Right atrium auricular region (tissue), 2 donors: ENCODE measurements at places on chromosomes 2 and 18. TPM values are rescaled to one million over a fixed set of nuclear protein-coding genes. Genes with fewer than 3 reads are reported as not detected.

- no peak for DNase-seq
These were observed 67.7 kb downstream of the ZNF521 start for GRCh38 chr18:25284281-25284680.

GRCh38 chr2:9378433-9379390 is 44.6 kb downstream of the ITGB1BP1 start:
- peak; percentile 86 for DNase-seq

DNA sequence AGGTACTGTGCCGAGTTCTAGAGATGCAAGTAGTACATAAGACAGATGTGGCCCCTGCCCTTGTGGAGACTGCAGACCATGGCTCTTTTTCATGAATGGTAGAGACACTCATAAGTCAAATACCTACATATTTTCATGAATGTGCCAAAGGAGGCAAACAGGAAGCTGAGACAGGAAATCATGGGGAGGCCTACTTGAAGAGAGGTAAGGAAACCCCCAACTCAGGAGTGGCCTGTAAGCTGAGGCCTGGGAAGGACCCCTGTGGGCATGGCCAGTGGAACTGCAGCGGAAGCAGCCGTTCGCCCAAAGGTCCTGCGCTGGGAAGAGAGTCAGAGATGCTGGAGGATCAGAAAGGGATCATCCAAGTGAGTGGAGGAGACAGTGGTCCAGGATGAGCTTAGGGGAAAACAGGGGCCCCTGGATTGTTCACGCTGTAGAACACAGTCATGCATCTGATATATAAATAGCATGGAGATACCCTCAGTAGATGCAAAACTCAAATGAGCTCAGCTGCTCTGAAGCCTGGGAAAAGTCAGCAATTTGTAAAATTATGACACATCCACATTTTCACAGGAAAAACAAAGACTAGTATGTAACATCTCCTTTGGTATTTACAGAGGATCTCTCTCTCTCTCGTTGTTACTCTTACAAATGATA is 228.9 kb downstream of the NEDD4L start:
- no peak for DNase-seq

DNA sequence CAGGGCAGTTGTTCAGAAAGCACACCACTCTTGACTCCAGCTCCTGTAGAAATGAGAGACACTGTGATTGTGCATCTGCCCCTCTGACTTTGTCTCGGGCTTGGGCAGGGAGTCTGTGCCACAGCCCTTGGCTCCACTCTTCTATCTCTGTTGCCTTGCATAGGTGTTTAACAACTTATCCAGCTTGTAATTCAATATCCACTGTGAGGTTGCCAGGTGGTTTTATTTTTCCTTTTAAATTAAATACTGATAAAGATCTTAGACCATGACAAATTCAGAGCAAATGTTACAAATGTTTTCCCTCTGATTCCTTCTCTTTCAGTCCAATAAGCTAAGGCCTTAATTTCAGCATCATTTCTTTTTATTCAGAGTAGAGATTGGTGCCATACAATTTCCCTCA is 421.7 kb downstream of the STK39 start:
- DNase-seq, result no peak

DNA sequence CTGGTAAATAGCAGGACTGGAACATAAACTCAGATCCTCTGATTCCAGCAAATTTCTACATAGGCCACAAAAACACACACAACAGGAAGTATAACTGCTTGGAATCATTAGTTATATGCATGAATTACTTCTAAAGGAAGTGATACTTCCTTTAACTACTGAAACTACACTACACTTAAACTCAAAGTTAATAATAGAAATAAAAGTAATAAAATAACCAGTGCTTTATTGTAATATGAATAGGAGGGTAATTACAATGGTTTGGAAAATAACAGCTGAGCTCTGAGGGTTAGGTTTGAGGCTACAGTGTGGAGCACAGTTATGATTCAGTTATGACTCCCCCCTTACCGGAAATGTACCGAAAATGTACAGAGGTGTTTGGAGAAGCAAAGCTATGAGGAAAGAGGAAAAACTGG is 18.5 kb upstream of the POLI start:
- DNase-seq, result no peak

DNA sequence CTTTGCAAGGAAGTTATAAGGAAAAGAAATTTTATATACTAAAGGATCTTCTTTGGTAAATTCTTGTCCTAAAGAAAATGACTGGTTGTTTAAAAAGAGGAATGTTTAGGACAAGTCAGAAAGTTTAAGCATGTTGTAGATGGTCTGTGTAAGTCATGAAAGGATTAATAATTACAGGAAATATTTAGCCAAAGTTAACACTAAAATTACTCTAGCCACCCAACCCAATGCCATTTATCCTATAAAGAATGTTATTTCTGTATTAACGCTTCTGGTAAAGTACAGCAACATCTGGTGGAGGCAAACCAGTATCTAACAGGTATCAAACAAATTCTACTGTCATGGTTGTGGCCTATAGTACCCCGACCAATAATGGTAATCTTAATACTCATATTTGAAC is 546.9 kb upstream of the PKDCC start:
- DNase-seq, result no peak

DNA sequence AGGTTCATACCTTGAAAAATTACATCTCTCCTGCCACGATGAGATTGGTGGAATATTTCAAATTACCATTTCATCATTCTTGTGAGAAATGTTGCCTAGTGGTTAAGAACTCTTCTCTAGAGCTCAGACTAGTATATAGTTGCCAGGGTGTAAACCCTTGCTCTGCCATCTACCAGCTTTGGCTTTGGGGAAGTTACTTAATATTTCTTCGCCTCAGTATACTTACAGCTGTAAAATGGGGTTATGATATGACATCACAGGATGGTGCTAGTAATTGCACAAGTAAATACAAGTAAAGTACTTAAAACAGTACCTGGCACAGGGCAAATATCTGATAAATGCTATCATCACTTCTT is 1.5 kb downstream of the SPOPL start:
- DNase-seq, result no peak

DNA sequence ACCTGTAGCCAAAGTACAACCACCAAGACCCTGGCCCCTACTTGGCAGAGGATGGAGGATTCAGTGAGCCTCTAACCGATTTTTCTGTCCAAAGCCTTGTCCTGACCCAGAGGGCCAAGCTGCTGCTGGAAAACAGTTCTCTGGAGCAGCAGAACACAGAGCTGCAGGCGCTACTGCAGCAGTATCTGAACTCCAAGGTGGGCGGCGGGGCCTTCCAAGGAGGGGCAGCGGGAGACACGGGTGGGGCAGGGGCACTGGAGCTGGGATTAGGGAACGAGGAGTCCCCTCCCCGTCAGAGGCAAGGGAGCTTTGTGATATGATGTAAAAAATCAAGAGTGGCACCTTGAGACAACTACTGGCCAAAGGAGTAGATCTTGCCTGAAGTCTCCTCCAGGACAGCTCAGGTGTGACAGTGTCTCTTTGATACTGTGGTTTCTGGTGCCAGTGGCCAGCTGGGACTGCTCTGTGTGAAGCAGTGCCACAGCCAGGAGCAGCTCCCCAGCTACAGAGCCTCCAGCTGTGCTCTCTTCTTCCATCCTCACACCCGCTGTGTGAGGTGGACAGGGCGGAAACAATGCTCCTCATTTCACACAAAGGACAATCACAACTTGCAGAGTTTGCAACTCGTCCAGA is 22.8 kb downstream of the OTOF start:
- no peak for DNase-seq

DNA sequence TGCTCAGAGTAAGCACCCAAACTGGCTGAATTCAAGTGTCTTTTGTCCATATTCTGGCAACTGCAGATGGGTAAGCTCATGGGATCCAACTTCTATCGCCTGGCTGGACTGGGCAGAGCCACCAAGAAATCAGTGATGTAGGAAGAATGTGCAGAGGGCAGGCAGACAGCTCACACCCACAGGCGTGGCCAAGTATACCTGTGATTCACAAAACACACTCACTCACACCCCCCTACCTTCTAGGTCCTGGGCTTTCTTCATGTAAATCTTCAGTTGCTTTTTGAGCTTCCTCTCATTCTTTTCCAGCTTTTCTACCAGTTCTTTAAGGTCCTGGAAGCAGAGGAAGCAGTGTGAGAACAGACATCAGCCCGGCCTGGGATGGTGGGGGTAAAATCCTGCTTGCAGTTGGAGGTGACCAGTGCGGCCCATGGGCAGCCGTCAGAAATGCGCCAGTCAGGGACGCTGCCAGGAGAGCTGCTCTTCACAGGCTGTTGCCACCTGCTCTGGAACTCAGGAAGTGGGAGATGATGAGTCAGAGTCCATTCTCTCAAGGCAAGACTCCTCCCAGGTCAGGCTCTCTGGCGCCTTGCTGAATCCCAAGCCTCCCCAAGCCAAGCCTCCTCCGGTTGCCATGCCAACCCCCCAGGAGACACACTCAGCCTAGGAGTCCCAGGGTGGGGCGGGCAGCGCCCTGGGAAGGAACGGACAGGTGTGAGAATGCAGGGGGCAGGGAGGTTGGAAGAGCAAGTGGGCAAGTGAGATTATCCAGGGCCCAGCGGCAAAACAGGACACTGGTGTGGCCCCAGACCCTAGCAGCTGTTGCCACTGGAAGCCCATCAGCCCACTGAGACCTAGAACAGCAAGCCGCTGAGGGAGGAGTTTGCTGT is 36.2 kb upstream of the ACAA2 start:
- DNase-seq, result peak; percentile 58

- DNase-seq, result no peak
These were observed 95.4 kb upstream of the BCL2L11 start for GRCh38 chr2:111025288-111025687.

DNA sequence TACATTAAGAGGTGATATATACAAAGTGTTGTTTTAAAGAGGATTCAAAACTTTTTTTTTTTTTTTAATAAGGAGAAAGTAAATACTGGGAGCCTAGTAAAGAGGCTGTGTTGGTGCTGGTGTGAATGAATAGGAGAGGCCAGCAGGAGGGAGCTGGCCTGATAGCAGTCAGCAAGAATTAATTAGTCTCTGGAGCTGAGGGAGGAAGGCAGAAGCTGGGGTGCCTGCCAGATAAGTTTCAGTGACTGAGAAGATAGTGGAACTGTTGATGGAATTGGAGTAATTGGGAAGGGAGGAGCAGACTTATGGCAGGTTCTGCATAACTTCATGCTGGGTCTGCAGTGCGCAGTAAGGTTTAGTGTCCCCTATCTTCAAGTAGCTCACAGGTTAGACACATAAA is 36.2 kb upstream of the SNORC start:
- no peak for DNase-seq

DNA sequence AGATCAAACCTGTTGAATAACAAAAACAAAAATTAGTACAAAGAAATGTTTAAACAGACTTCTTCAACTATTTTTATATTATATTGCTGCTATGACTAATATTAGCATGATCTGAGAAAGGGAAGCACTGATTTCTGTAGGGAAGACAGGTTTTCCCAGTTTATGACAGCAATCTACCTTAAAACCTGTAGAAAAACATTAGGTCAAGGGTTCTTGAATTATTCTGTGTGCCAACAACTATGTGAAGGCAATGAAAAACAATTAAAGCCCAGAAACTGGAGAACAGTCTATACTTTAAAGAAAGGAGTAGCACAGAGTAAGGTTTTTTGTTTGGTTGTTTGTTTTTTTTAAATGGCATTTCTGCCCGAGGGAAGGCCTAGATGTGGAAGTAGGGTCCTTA is 23.3 kb downstream of the PUM2 start:
- no peak for DNase-seq

- no peak for DNase-seq
These were observed 6.6 kb downstream of the TMEM18 start for GRCh38 chr2:670637-671036.

DNA sequence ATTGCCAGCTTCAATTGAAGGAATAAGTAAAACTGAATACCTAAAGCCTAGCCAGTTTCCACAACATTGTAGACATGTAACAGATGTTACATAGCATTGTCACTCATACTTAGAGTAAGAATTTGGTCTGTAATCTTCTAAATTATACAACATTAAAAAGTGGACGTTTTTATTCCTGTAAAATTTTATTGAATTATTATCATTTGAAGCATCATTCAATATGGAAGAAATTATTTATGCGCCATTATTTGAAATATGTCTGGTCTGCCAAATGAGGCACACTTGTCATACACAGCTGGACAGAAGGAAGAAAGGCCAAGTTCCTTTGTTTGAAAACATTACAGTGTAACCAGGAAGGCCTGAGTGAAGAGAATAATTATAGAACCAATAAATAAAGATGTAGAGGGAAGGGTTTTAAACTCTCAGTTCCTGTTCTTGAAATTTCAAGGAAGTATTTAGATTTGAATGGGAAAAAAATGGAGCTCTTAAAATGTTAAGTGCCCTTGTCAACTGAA is 575.5 kb downstream of the LRRTM4 start:
- DNase-seq, result no peak

DNA sequence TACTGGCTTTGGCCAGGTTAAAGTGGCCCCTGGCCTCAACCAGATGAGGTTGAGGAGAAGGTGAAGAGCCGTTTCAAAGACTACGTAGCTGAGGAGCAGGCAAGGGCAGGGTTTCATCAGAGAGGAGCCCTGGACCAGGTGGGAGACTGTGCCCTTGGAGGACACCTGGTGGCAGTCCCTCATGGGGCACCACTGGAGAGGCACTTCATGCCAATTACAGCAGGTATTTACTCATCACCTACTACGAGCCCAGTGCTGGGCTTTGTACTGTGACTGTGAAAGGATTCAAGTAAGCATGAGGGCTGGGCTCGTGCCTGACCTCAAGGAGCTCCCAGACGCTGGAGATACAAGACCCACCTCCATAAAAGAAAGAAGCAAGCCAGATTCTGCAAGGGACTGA is 37.6 kb downstream of the SMAD7 start:
- no peak for DNase-seq

GRCh38 chr2:71130152-71130904 is at the start of the genes MCEE and MPHOSPH10:
MCEE (minus strand) TSS chr2:71130229; CDS start chr2:71130219, 10 bp downstream.
MPHOSPH10 (plus strand) TSS chr2:71130634; CDS start chr2:71130666, 32 bp downstream.
- peak; percentile 92 for DNase-seq

GRCh38 chr2:216769626-216770025 is 74.3 kb upstream of the IGFBP5 start:
- DNase-seq, result no peak

DNA sequence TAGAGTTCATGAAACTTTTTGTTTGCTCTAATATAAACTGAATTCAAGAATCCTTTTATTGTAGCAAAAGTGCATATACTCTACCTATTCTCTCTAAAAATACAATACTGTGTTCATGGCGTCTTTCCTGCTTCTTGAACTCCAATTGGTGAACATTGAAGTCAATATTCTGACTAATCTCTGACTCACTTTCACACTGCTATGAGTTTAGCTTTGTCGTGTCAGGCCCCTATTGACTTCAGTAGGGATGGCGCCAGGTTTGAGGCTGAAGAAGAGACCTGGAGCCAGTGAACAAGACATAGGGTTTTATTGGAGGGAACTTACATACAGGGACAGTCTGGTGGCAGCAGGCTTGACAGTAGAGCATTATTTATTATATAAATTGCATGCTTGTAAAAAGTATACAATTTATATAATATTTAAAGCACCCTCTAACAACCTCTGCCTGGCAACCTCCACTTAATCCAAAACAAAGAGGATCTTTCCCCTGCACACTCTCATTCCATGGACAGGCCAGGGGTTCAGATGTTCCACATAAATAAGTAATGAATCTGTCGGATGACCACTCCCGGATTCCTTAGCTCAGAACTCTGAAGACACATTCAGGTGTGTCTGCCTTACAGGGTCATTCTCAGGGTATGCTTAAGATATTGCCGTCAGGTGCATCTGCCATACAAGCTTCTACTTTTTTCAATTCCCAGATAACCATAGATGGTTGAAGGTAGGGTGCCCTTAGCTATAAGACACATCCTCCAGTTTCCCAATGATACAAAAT is 141.0 kb downstream of the CERS6 start:
- DNase-seq, result no peak

DSC3 gene
- total RNA-seq, result 3.1 TPM

RAPGEF4 gene
- 6.2 TPM for total RNA-seq

ITGB6 gene
- total RNA-seq, result 0.30 TPM

LRRC30 gene
- total RNA-seq, result not detected

DPYSL5 gene
- total RNA-seq, result not detected

SLC14A1 gene
- total RNA-seq, result 23.9 TPM

KCNS3 gene
- 3.7 TPM for total RNA-seq

TTL gene
- total RNA-seq, result 32.4 TPM

CXCR1 gene
- total RNA-seq, result 0.51 TPM

CYTIP gene
- 3.3 TPM for total RNA-seq
